COR-L47 (cell line): ENCODE measurements at places on chromosomes 3 and 15.

GRCh38 chr3:177744873-177745606 lies 547.8 kb upstream of the TBL1XR1 start:
- no peak for DNase-seq

DNA sequence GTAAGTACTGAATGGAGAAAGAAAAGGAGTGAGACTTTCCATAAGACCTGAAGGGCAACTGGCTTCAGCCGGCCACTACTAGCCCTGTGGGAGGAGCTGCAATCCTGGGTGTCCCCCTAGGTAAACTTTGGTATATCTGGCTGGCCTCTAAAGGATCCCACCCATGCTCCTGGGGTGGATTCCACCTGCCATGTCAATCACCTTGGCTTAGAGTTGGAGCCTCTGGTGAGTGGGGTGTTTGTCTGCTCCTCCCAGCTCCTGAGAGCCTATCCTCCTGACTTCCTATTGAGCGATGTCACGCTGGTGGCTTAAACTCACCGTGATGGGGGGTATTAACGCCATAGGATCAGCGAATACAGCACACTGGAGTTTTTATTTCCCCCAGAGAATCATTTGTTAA lies 2.6 kb downstream of the SPTBN5 start:
- DNase-seq: peak; percentile 35

GRCh38 chr3:104291878-104292277 lies 1074.8 kb upstream of the ALCAM start:
- DNase-seq: no peak

DNA sequence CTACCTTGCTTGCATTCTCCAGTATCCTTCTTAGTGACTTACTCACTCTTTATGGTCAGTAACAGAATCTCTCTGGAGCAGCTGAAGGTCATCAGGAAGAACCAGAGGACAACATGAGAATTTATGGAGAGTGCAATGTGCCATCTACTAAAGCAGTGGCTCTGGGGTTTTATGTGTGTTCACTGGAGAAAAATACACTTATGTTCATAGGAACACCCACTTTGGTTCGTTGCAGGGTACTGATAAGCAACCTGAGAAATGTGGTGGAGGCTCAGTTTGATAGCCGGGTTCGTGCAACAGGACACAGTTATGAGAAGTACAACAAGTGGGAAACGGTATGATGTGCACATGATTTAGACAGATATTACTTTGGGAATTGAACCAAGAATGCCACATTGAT lies 12.8 kb downstream of the CPB1 start:
- no peak for DNase-seq

- DNase-seq: no peak
Measured at GRCh38 chr3:59535791-59536221, 486.0 kb upstream of the CFAP20DC start.

GRCh38 chr15:75770131-75770530 lies 57.5 kb upstream of the CSPG4 start:
- no peak for DNase-seq

DNA sequence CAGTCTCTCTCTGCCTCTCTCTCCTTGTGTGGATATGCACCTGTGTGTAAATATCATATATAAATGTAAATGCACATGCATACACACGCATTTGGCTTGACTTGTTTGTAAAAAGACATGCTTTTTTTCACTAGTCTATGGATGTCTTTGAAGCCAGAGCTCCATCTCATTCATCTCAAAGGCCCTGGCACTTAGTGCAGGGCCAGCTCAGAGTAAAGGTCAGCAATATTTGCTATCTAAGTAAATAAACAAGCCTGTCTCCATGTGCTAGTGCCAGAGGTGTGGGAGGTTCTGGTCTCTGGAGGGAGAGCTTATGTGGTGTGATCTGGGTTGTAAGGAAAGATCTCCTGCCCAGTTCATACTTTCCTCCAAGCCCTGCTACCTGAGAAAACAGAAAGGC lies 5.6 kb downstream of the CLSTN2 start:
- no peak for DNase-seq

GRCh38 chr3:118782755-118783202 lies 251.9 kb downstream of the IGSF11 start:
- DNase-seq: no peak

DNA sequence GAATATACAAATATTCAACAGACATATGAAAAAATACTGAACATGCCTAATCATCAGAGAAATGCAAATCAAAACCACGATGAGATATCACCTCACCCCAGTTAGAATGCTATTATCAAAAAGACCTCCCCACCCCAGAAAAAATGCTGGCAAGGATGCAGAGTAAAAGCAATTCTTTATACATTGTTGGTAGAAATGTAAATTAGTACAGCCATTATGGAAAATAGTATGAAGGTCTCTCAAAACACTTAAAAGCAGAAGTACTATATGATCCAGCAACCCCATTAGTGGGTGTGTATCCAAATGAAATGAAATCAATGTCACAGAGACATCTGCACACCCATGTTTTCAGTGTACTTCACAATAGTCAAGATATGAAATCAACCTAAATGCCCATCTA lies 308.7 kb downstream of the CHST2 start:
- DNase-seq: no peak

DNA sequence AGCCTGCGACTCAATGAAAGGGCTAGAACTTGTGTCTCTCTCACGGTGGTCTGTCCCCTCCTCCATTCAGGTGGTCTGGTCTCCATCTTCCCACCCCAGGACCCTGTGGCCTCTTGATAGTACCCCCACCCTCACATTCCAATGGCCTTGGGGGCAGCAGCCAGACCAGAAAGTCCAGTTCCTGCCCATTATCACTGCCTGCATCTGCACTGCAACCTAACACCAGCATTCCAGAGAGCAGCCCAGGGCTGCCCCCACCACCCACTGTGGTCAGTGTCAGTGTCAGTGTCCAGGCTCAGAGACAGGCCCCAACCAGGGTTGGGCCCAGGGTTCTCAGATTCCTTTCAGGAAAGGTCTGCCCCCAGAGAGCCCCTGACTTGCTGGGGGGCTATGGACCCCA lies 12.6 kb downstream of the IGDCC3 start:
- no peak for DNase-seq

DNA sequence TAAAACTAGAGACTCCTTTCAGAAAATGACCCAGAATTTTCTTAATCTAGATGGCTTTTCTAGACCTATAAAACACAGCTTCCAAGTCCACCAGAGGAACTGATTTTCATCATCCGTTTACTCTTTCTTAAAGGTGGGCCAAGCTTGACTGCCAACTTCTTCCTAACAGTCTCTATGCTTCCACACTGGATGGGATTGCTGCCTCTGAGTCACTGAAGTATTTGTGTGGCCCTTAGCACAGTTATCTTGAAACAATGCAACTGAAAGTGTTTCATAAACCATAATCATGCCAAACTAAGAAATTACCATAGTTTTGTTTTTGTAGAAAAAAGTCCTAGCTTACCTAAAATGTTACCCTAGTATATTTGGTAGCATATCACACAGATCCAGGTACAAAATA lies 985.7 kb downstream of the TUSC7 start:
- no peak for DNase-seq

- DNase-seq: no peak
Measured at GRCh38 chr3:126926684-126927400, 56.1 kb upstream of the PLXNA1 start.

DNA sequence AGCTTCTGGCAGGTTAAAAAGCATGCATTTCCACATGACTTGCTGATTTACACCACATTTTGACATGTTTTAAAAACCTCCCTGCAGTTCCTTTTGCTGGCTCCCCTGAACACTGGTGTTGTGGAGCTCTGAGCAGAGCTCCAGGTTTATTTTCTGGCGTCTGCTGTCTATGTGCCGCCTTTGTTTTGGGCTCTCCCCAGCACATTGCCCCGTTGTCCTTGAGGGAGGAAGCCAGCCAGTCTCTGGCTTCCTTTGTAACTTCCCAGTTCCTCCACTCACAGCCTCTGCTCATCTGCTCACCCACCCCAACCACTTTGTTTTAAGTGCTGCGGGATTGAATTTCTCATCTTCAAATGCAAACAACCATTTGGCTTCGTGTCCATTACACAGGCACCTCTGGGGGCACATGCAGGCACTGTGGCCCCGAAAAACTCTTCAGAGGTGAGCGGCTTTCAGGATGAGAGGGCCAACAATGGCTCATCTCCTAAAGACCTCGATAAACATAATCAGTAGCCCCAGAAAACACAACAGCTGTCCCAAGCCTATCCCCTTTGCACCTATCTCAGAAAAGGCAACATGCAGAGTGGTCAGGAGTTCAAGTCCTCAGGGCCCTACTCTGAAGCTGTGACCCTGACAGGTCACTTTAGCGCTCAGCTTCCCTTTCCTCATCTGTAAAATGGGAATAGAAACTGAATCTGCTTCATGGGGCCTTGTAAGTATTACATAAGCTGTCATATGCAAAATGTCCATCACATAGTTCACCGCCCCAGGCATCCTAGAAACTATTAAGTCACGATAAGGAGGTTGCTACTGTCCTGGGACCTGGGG lies 1.3 kb upstream of the MEF2A start:
- no peak for DNase-seq

DNA sequence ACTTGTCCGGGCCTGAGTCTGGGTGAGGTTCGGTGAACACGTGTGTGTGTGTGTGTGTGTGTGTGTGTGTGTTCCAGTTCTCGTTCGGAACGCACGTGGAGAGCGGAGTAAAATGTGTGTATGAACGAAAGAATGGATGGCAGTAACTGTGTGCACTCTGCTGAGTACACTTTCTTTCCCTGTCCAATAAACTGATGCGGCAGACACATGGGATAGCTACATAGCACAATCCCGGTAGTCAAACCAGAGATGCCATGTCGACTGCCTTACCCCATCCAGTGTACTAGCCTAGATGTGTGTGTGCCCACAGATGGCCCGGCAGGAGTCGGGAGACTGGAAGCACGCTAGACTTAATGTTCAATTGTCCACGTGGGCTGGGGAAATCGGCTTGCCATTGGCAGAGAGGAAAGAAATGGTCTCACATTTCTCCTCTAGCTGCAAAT lies 507 bp upstream of the GOLIM4 start:
- DNase-seq: peak; percentile 89

GRCh38 chr3:32374788-32375595 lies 16.7 kb upstream of the CMTM7 start:
- peak; percentile 20 for DNase-seq

DNA sequence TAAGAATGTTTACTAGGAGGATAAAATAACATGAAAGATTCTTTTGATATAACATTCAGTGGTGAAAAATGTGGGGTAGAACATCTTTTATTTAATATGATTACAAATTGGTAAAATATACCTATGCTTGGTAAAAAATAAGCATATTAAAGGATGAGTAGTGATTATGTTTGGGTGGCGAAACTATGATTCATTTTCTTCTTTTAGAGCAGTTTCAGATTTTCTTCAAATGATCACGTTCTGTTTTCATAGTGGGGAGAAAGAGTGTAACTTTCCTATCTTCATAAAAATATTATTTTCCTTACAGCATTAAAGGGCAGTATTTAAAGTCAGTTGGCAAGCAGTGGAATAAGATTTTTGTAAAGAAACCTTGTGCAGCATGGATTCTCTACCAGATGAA lies 15.5 kb downstream of the DZIP3 start:
- DNase-seq: no peak
